ENCODE measurements at places on chromosomes 3 and 15.

GRCh38 chr3:94481226-94481898 is 418.5 kb downstream of the NSUN3 start:
- DNase-seq: no peak

GRCh38 chr3:159616234-159616825 is 372.3 kb upstream of the IL12A start:
- DNase-seq: no peak

- no peak for DNase-seq
Measured at GRCh38 chr15:49815526-49815925, 194.7 kb downstream of the DTWD1 start.

DNA sequence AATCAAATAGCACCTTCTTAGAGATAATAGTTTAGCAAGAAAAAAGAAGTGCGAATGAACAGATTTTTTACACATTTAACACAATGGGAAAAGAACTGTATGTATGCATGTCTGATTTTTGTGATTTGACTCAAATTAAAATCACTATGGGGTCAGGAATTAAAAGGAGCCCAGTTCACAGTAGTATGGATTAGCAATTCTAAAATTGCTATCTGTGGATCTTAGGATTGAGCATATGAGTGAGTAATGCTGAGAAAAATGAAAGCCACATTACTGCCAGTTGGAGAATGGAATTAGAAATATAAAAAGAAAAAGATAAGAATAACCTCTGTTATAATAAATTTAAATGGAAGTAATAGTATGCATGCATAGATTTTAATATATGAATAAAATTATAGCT is 386.8 kb upstream of the PLSCR5 start:
- DNase-seq: no peak

- DNase-seq: no peak
Measured at GRCh38 chr15:48451736-48452135, 120.5 kb downstream of the DUT start.

- DNase-seq: no peak
Measured at GRCh38 chr3:35422836-35423601, 216.3 kb upstream of the ARPP21 start.

- DNase-seq: no peak
Measured at GRCh38 chr3:146557745-146558144, 13.3 kb upstream of the PLSCR1 start.

DNA sequence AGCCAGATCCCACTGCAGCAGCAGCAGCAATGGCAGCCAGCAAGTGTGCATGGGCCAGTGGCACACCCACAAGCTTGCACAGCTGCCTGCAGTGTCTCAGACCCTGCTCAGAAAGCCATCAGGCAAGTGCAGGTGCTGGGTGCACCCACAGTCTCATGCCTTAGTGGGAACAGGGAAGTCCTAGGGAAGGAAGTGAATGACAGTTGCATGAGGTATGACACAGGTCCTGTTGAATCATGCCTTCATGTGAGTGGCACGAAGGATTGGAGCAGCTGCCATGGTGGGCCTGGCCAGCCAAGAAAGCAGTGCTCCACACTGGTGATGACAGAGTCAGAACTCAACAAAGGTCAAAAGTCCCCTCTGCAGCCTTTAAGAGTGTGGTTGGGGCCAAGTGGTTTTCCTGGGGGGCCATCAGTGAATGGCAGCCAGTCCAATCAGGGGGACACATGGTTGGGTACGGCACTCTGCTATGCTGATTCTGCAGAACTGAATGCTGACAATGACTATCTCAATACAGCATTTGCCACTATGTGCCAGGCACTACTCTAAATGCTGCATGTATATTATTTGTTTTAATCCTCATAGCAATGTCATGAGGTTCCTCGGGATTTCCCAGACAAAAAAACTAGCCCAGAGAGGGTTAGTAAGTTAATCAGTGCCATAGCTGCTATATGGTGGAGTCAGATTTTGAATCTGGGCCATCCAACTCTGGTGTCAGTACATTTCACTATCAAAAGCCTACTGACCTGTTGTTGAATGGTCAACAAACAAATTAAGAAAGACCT is 94.3 kb downstream of the AQP9 start:
- no peak for DNase-seq

GRCh38 chr3:102530415-102531181 is 95.8 kb downstream of the ZPLD1 start:
- DNase-seq: no peak

GRCh38 chr3:142498397-142499180 is 50.8 kb upstream of the XRN1 start:
- DNase-seq: no peak

- no peak for DNase-seq
Measured at GRCh38 chr3:103785017-103785416, 1350.2 kb downstream of the ZPLD1 start.

DNA sequence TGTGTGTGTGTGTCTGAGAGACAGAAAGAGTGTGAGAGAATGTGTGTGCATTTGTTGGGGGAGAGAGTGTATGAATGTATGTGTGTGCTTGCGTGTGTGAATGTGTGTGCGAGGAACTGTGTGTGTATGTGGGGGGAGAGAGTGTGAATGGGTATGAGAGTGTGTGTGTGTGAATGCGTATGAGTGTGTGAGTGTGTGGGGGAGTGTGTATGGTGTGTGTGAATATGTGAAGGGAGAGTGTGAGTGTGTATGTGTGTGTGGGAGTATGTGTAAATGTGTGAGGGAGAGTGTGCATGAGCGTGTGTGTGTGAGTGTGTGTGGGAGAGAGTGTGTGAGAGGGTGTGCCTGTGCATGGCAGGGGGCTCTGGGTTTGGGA is 79.8 kb upstream of the ABHD17C start:
- no peak for DNase-seq

DNA sequence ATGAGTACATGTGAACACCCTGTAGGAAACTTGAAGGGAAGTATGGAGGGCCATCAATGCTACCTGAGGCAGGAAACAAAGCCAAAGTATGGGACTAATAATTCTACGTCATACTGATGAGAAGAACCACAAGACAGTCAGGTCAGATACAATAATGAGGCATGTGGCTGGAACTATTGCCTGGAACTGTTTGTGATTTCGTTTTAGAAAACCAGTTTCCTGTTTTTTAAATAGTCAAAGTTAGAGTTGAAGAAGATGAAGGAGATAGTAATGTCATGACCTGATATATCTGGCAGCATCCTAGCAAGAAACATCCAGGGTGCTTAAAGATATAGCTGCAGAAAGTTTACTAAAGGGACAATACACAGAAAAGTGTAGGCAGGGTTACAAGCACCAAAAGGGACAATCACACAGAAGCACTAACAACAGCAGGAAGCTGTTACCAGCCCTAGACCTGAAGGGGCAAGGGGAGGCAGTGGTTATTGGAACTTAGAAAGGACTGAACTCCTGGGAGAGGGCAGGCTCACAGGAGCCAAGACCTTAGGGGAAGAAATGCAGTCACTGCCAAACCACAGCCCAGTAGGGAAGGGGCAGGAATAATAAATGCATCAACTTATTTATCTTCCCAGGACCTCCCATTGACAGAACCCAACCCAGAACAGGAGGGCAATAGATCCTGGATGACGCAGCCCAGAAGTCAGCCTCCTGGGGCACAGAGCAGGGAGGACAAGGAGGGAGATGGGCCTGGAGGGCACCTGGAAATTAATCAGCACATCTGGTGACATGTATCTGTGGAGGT is 302.1 kb upstream of the STT3B start:
- DNase-seq: no peak

DNA sequence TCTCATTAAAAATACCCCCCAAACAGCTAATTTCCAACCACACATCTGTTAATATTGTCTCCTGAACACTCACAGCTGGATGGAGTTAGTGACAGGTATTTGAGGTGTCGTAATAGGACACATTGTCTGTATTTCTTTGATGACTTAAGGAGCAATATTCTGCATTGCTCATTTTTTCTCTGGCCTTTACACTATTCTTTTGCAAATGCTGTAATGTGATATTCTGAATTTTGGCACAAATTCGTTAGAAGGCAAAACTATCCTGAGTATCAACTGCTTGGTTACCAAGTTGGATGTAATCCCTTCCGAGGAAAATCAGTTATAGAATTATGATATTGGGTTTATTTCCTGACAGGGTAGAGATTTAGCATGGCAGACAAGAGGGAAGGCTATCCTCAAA is 1030.2 kb downstream of the MCTP2 start:
- no peak for DNase-seq

DNA sequence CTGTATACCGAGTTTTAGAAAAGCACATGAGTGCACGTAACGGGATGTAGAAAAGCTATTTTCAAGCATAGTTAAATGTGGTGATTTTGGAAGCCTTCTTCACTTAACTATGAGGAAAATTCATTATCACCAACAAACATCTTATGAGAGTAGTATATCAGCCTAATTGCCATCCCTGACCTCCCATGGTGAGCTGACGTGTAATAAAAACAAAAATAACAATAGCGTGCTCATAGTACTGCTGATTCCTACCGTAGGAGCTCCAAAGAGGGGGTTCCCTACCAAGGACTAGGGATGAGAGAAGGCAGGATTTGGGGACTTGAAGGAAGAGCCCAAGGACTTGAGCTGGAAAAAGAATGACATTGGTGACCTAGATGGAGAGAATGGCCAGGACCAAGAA is 16.9 kb downstream of the ST8SIA2 start:
- DNase-seq: no peak

- DNase-seq: no peak
Measured at GRCh38 chr15:89326316-89326715, 8.3 kb downstream of the POLG start.

- no peak for DNase-seq
Measured at GRCh38 chr3:33052671-33053070, 44.3 kb downstream of the GLB1 start.

GRCh38 chr3:183324083-183324482 is 71.0 kb downstream of the B3GNT5 start:
- DNase-seq: no peak

- DNase-seq: no peak
Measured at GRCh38 chr3:86990734-86991481, at the start of gene VGLL3. TSS of gene VGLL3 (minus strand) at chr3:86991149. CDS start at chr3:86990743, 406 bp downstream.

- DNase-seq: no peak
Measured at GRCh38 chr3:174358252-174358651, 500.9 kb upstream of the NAALADL2 start.

DNA sequence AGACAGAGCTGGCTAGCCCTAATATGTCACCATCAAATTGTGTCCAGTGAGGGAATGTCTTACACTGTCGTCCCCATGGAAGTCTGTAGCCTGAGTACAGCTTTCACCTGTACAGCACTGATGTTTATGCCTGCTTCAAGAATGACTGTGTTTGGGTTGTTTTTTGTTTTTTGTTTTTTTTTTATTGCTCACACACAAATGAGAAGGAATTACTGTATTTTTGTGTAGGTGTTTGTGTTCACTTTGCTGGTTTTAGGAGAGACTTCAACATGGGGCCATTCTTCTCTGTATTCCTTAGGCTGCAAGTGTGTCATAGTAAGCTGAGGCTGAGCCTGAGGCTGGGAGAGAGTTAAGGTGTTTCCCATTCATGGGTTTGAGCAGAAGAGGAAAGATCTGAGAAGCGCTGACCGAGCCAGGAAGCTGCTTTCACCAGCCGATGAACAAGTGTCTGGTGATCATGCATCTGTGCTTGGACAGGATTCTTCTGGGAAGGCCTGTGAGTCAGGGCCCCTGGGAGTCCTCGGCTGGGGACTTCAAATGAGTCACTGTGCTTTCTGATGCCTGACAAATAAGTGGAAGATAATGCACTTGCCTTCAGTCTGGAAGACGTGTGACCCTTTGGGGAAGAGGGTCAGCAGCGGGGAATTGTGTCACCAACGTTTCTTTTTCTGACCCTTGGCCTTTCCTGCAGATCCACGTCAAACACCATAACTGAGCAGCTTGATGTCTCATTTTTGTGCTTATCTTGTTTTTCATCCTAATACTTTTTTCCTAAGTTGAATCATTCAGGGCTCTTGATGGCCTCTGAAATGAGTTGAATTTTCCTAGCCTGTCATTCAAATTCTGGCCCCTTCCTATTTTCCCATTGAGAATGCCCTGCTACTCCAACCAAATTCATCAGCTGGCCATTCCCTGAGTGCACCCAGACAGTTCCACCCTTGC is 36.7 kb upstream of the ZBTB38 start:
- no peak for DNase-seq

DNA sequence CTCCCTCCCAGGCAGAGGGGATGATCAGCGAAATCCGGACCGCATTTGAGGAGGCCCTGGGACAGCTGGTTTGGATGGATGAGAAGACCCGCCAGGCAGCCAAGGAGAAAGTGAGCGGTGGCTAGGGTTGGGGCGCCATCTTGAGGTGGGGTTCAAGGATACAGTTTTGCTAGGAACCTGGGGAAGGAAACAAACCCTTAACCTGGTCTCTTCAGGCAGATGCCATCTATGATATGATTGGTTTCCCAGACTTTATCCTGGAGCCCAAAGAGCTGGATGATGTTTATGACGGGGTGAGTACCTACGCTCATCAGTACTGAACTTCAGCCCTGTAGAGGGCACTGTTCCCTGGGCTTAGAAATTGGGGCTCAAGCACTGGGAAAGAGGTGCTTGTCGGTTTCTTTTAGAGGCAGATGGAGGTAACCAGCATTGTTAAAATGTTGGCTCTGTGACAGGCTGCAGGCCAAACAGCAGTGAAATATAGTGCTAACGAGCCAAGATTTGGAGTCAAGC is 9.6 kb upstream of the PSMD2 start:
- DNase-seq: peak; percentile 27

GRCh38 chr3:138389144-138389601 is 40.8 kb downstream of the MRAS start:
- DNase-seq: no peak

GRCh38 chr15:51688863-51689262 is 7.6 kb downstream of the SCG3 start:
- DNase-seq: no peak

DNA sequence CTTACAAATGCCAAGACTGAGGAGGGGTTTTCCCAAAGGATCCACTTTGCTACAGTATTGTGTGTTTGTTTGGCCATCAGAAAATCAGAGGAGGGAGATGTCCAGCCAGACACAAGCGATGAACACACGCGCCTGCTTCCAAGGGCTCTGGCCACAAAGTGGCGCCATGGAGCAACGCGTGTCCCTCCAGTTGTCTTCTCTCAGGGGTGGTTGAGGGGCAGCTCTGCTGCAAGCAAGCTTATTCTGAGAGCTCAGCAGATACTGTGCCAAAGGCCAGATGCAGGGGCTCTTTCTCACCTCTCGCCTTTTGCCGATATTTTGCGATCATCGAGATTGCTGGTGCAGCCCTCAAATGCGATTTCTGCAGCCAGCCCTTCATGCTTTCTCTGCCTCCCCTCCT is 88.9 kb upstream of the OSBPL11 start:
- no peak for DNase-seq

GRCh38 chr3:141057946-141058800 is 7.0 kb downstream of the SPSB4 start:
- DNase-seq: no peak

- DNase-seq: no peak
Measured at GRCh38 chr15:56469483-56469882, 4.5 kb upstream of the MNS1 start.

GRCh38 chr15:101046826-101047225 is 127.7 kb downstream of the LRRK1 start:
- DNase-seq: no peak

- no peak for DNase-seq
Measured at GRCh38 chr3:62615258-62615849, 242.0 kb upstream of the FEZF2 start.

- DNase-seq: no peak
Measured at GRCh38 chr3:72163809-72164634, 379.1 kb upstream of the PROK2 start.

- no peak for DNase-seq
Measured at GRCh38 chr3:11499144-11499543, 144.6 kb downstream of the VGLL4 start.
